ENCODE measurements at places on chromosomes 2 and 18.

DNA sequence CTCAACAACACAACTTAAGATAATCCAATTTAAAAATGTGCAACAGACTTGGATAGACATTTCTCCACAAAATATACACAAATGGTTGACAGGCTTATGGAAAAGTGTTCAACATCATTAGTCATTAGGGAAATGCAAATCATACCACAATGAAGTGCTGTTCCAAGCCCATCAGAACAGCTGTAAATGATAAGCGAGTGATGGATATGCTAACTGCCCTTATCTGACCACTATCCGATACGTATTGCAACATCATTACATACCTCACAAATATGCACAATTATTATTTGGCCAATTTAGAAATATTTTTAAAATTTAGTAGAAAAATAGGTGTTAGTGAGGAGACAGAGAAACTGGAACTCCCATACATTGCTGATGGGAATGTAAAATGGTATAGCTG is 62.2 kb downstream of the PPP4R1 start:
- no peak for DNase-seq

GRCh38 chr2:217008794-217009193 is 148.9 kb upstream of the TNP1 start:
- no peak for DNase-seq

GRCh38 chr2:51013933-51014526 is 17.9 kb downstream of the NRXN1 start:
- no peak for DNase-seq

- DNase-seq, result no peak
Observed at GRCh38 chr2:182090486-182090885, 104.8 kb downstream of the PPP1R1C start.

DNA sequence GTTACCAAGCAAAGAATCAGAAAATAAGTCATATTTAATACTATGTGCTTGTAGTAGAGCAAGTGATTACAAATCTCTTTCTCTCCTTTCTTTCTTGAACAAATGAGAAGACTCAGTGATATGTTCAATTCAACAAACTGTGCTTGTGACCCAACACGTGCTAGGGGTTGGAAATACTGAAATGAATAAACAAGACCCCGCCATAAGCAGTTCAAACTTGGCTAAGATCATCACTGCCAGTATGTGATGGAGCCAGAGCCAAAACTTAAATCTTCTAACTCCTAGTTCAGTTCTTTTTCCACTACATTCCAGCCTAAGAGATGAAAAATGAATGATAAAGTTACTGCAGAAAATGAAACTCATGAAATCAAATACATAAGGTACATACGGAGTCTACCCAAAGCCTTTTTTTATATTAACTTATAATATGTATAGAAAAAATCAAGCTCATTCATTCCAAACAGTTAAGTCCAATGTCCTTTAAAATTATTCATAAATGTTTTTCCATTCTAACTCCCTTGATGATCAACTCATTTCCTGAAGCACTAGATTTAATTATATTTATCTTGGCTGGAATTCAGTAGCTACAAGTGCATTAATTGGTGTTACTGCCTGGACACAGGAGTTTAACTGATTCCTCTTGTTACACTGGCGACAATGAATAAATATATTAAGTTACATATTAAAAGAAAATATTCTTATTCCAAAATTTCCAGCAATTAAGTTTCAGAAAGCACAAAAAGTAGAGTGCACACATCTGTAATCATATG is 36.0 kb downstream of the GALNT3 start:
- no peak for DNase-seq

Data from stimulated activated CD4-positive, alpha-beta T cell treated with anti-CD3 and anti-CD28 coated beads, Interleukin-2, amount 100 ng/mL, for 24 hours (primary cell).